ENCODE measurements at places on chromosomes 12 and 14. TPM values are rescaled to one million over a fixed set of nuclear protein-coding genes. Genes with fewer than 3 reads are reported as not detected.

DNA sequence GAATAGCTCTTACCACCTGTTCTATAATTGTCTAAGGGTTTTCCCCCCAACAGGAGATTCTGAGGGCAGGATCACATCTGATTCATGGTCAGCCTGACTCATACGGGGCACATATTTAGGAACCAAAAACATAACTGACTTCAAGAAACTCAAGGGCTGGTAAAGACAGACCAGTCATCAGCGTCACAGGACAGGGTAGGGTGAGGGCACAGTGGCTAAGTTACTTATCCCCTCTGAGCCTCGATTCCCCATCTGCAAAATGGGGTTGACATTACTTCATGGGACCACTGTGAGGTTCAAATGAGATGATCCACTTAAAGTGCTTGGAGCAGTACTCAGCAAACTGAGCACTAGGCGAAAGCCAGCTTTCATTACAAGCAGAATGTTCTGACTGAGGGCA lies 606 bp downstream of the CINP start:
- no peak for DNase-seq

DNA sequence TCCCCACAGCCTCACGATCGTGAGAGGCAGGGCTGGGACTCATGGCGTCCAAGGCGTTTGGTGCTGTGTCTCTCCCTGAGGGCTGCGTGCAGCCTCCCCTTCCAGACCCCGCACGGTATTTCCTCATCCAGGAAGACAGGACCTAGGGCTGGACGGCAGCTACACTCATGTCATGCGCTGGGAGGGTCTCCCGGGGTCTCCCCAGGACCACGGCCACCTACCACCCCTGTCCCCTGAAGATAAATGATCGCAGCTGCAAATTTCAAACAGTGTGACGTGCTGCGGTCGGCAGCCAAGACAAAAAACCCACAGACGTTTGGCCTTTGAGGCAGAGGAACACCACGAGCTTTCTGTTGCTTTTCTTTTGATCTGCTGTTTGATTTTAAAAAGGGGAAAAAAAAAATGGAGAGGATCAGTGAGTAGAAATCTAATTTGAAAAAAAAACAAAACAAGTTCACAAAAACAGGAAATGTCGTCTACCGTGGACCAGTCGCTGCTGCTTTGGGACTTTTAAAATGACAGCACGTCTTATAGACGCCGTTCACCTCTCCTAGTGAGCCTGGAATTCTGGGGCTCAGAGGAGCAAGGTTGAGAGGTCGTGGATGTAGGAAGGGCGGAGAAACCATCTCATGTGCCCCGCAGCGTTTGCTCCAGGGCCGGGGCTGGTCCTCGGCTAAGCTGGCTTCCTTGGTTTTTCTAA lies 237.6 kb downstream of the SLC41A2 start:
- peak; percentile 85 for DNase-seq

GRCh38 chr14:76653875-76654572 lies 107.2 kb upstream of the VASH1 start:
- no peak for DNase-seq

- DNase-seq = no peak
Measured at GRCh38 chr12:110200124-110200417, 75.9 kb downstream of the IFT81 start.

GSG1 gene
- total RNA-seq = not detected

PRH2 gene
- total RNA-seq = not detected

All from spleen (tissue), 13 donors.